RPMI8226 (cell line): ENCODE measurements at places on chromosomes 2 and 18.

DNA sequence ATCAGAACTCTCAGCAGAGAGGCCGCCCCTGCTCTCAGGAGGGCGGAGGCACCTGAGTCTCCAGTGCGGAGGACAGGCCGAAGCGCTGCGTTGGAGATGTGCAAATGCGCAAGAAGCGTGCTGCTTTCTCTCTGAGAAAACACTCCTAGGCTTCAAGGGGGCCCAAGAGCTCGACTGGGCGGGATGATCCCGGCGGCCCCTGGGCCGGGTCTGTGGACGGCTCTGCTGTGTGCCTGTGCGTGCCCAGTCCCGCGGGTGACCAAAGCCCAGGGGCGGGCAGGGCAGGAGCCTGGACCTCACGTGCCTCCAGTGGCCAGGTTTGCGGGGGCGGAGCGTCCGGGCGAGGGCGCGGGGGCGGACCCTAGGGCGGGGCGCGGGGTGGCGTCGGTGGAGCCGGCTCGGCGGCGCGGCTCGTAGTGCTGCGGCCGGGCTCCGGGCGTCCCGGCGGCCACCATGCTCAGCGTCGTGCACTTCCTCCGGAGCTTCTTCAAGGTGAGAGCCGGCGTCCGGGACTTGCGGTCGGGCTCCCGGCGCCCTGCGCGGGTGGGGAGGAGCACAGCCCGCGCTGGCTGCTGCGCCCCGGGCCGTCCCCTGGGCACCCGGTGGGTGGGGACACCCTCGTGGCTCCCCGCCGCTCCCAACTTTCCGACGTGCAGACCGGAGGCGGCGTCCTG, at the start of gene ARHGEF4:
Gene ARHGEF4 (plus strand): TSS at position 414 of the 674 bp plus-strand sequence. CDS start 40 bp downstream, at position 454.
- DNase-seq: peak; percentile 48

DNA sequence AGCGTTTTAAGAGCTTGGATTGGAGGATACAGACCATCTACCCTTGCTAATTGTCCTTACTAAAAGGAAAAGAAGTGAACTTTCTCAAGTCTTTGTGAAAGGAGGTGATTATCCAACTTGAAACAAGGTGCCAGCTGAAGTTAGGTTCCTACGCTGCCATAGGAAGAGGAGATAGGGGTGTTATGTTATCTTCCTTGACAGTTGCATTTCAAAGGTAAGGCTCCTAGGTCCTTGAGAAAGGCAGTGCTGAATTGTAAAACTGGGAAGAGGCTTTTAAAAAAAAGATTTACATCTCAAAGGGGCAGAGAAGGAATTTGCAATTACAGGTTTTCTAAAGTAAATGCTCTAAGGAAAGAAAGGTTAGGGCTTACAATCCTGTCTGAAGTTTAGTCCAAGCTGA, 810.2 kb upstream of the LRATD1 start:
- DNase-seq: no peak

DNA sequence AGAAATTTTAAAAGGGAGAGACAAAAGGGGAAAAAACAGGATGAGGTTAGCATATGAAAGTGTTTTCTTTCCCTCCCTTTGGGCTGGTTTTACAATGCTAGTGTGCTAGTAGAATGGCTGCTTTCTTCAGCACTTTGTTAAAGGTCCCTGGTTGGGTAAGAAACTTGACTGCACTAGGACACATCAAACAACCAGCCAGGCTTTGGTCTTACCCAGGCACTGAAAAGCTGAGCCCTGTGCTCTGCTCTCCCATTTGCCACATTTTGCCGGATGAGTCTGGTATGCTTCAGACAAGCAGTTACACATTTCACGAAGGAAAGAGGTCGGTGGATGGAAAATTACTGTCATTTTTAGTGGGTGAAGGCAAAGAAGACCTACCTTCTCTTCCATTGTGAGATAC, 242.0 kb downstream of the DPP10 start:
- no peak for DNase-seq

GRCh38 chr18:34322365-34323289, 97.9 kb upstream of the NOL4 start:
- DNase-seq: peak; percentile 80

GRCh38 chr2:215847718-215848117, 165.6 kb downstream of the MREG start:
- no peak for DNase-seq

GRCh38 chr2:173037245-173038120, 38.2 kb upstream of the MAP3K20 start:
- no peak for DNase-seq

- no peak for DNase-seq
Measured at GRCh38 chr2:158894078-158894477, 74.4 kb upstream of the TANC1 start.

DNA sequence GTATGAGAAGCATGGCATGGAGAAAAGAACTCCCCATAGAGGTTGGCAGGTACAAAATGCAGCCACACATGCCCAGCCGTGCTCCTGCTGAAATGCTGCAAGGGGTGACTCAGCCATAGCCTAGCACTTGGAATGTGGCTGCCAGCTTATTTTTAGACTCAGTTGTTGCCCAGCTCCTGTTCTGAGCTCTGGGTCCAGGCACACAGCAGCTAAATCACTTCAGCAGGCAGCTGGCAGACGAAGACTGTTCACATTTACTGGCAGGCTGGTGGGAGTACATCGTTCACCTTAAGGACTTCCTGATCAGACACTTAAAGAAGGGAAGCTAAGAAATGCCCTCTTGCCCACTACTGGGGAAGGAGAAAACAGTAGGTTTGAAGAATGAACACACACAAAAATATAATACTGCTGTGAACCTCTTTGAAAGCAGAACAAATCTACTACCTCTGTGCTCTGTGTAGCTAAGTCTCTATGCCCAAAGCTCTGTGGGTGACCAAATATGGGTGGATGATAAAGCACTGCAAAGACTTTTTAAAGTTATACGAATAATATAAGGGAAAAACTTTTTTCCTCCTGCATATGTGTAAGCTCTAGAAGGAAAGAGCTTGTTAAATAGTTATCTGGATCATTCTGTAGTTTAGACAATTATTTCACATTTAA, 146.1 kb downstream of the LNPK start:
- no peak for DNase-seq

GRCh38 chr2:15555760-15556193, 5.4 kb downstream of the NBAS start:
- DNase-seq: no peak

DNA sequence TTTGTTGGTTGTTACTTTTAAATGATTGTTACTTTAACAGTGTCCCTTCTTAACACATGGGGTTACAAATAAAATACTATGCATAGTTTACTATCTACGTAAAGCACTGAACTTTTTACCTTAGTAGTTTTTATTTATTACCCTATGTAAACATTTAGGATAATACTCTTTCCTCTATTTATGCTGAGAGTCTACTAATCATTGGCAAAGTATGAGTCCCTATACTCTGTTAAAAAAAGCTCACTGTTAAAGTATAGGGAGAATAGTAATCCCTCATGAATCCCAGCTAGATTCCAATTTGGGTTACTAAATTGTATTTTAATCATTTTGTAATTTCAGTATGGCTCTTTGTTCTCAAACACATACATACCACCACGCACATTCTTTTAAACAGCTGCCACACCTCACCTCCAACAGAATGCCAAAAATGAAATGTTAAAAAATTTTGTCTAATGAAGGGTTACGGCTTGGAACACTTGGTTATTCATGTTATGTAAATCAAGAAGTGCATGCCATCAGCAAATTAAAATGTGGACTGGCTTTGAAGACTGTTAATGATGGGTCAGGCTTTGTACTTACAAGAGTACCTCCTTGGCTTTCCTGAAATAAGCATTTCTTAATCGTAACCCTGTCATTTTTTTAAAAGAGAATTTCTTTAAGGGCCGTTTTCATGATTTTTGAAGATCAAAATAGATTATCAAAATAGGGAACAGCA, 104.9 kb downstream of the TMEM247 start:
- DNase-seq: no peak

DNA sequence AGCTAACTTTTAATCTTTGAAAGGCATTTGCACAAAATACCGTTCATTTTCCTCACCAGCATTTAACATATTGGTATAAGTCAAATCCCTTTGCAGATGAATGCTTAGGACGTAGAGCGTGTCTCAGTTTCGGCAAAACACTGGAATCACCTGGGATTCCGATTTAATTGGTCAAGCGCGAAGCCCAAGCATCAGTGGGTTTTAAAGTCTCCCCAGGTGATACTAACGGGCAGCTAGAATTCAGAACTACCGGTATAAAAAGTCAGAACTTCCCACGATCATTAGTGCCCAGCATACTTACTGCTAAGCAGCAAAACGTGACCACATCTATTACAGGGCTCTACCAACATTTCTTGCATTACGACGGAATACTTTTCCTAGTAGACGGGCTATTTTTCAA, 24.6 kb downstream of the ALPK2 start:
- no peak for DNase-seq

- DNase-seq: no peak
Measured at GRCh38 chr2:106208874-106209273, 14.8 kb upstream of the UXS1 start.

GRCh38 chr2:60472663-60473289, 80.7 kb downstream of the BCL11A start:
- no peak for DNase-seq

- no peak for DNase-seq
Measured at GRCh38 chr2:106282462-106283170, 88.5 kb upstream of the UXS1 start.
